ENCODE measurements at places on chromosomes 3 and 15. TPM values are rescaled to one million over a fixed set of nuclear protein-coding genes. Genes with fewer than 3 reads are reported as not detected.

Gene SLC33A1
- total RNA-seq, result 27.0 TPM

Gene TP63
- 144 TPM for total RNA-seq

Gene ZIC1
- not detected for total RNA-seq

Gene LRRN1
- 1.7 TPM for total RNA-seq

Gene XCR1
- total RNA-seq, result not detected

Gene NR1I2
- not detected for total RNA-seq

Gene COX17
- 27.3 TPM for total RNA-seq

Gene INSYN1
- 5.6 TPM for total RNA-seq

Gene CEP152
- 4.4 TPM for total RNA-seq

Gene NME9
- not detected for total RNA-seq

Gene PLA2G4E
- 8.8 TPM for total RNA-seq

Gene NUP210
- total RNA-seq, result 10.1 TPM

Gene HYAL1
- total RNA-seq, result 17.7 TPM

Gene FXR1
- 99.7 TPM for total RNA-seq

Gene RABL3
- 12.8 TPM for total RNA-seq

Gene STRA6
- 0.98 TPM for total RNA-seq

Gene GNAT1
- total RNA-seq, result not detected

Gene MIX23
- 14.2 TPM for total RNA-seq

Gene PLA2G4D
- 26.5 TPM for total RNA-seq

Gene TMEM158
- total RNA-seq, result 1.2 TPM

Gene ANKRD34C
- total RNA-seq, result 0.25 TPM

Gene CDHR4
- not detected for total RNA-seq

Gene MELTF
- 23.6 TPM for total RNA-seq

Gene CAPN3
- total RNA-seq, result 18.4 TPM

Gene RTP1
- total RNA-seq, result not detected

Gene BTLA
- 3.2 TPM for total RNA-seq

Gene NEK10
- not detected for total RNA-seq

Gene FILIP1L
- total RNA-seq, result 41.5 TPM

Gene ECE2
- 1.7 TPM for total RNA-seq

Gene ST3GAL6
- total RNA-seq, result 1.7 TPM

Gene ZNF502
- total RNA-seq, result 4.4 TPM

Gene WDR72
- not detected for total RNA-seq

Gene ROPN1
- not detected for total RNA-seq

Gene TRIM42
- not detected for total RNA-seq

Gene PRSS50
- total RNA-seq, result not detected

Gene RPP25
- total RNA-seq, result 11.3 TPM

Gene TOMM70
- total RNA-seq, result 26.8 TPM

Gene SCN11A
- not detected for total RNA-seq

Gene GOLGA6L24
- total RNA-seq, result not detected

Gene EPB42
- total RNA-seq, result not detected

Gene SSR3
- total RNA-seq, result 68.0 TPM

Gene LRTM1
- total RNA-seq, result not detected

Gene PRTG
- total RNA-seq, result 5.2 TPM

Gene SEMA6D
- 34.9 TPM for total RNA-seq

Gene ROBO2
- 11.0 TPM for total RNA-seq

Gene PLSCR2
- not detected for total RNA-seq

Gene ZNF770
- 28.2 TPM for total RNA-seq

Data from vagina (tissue), 2 donors.